Activated T-helper 17 cell treated with anti-CD3 and anti-CD28 coated beads, Interleukin-2, amount 50 U/mL, for 72 hours (primary cell): ENCODE measurements at places on chromosomes 1 and 21.

GRCh38 chr21:46023555-46023954 is 42.0 kb downstream of the COL6A1 start:
- no peak for ATAC-seq
- H3K27me3 ChIP-seq = peaks cover 18% of the 10 kb centered on the region
- H3K4me3 ChIP-seq = no peak overlapping the region
- no peak overlapping the region for H3K27ac ChIP-seq
- no peaks in the 10 kb centered on the region for H3K4me1 ChIP-seq

DNA sequence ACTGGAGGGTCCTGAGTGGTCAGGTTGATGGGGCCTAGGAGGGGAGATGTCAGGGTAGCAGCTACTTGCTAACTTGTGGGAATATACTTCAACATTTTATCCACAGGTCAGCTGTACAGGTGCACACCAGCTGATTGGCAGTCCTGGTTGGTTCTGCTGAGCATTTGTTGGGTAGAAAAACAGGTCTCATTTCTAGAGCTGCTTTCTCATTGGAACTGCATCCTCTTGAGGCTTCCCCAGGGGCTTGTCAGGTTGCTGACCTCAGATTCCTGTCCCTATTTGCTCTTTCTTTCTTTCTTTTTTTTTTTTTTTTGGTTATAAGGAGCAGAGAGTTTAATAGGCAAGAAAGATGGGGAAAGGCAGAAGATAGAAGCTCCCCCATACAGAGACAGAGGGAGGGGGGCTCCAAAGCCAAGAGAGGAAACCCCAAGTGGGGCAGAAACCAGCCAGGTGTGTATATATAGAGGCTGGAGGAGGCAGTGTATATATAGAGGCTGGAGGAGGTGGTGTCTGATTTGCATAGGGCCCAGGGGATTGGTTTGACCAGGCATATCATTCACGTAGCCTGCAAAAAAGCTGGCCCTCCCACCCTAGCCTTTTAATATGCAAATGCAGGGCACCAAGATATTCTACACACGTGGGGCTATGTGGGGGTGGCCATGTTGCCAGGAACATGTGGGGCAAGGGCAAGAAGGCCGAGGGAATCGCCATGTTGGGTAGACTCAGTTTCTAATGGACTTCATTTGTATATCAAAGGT is 57.3 kb upstream of the STUM start:
- H3K27me3 ChIP-seq = peaks cover 3% of the 10 kb centered on the region
- peaks cover 8% of the 10 kb centered on the region for H3K4me1 ChIP-seq
- no peak overlapping the region for H3K4me3 ChIP-seq
- no peak overlapping the region for H3K27ac ChIP-seq

DNA sequence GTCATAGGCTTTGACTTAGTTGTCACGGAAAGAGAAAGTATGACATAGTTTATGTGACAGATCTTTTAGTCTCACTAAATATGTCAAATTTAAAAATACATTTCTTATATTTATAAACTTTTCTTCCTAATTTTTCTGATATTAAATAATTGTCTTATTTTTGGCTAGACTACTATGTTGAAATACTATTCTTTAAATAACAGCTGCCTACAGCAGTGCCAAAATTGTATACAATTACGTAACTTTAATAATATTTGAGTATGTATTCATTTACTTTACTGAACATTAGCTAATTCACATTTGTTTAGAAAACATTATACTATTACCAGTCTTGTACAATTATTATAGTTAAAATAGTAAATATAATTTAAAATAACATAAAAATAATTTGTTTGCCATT is 137.4 kb downstream of the ADGRL4 start:
- ATAC-seq = no peak
- no peak overlapping the region for H3K27ac ChIP-seq
- H3K36me3 ChIP-seq = no peaks in the 10 kb centered on the region
- no peak overlapping the region for H3K4me3 ChIP-seq
- no peaks in the 10 kb centered on the region for H3K27me3 ChIP-seq

DNA sequence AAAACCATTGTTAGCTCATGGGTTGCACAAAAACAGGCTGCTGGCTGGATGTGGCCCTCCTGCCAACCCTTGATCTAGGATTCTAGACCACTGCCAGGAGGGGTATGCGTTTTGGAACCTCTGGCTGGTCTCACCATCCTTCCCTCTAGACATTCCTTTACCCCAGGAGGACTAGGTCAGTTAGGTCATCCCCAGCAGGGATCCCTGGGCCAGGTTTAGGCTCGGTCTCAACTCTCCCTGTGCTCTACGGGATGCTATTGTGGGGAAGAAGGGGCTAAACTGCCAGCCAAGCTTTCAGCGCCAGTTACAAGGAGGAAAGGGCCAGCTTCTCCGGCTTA is 22.7 kb downstream of the SLC2A1 start:
- no peaks in the 10 kb centered on the region for H3K27me3 ChIP-seq
- no peak for ATAC-seq

DNA sequence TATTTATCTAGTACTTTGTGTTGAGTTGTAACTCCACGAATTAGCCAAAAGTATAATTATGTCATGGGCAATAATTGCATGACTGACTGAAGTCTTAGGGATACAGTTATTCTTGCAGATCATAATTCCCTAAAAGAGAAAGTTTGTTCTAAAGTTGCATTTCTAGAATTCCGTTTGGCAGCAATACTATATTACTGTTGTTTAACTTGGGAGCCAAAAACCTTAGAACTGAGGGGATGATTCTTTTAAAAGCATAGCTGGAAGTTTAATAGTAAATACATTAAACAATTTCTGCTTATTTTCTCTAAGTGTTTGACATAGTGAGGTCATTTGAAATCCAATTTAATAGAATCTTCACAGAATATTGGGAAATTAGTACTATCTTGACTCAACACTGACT is 356.4 kb upstream of the ADAMTS5 start:
- H3K27ac ChIP-seq = no peak overlapping the region
- no peak for ATAC-seq
- no peak overlapping the region for H3K4me3 ChIP-seq
- H3K4me1 ChIP-seq = no peaks in the 10 kb centered on the region
- no peaks in the 10 kb centered on the region for H3K36me3 ChIP-seq

- H3K36me3 ChIP-seq = no peaks in the 10 kb centered on the region
- no peak overlapping the region for H3K4me3 ChIP-seq
- ATAC-seq = no peak
- no peaks in the 10 kb centered on the region for H3K27me3 ChIP-seq
These were observed 45.4 kb upstream of the LRP8 start for GRCh38 chr1:53373246-53373645.

DNA sequence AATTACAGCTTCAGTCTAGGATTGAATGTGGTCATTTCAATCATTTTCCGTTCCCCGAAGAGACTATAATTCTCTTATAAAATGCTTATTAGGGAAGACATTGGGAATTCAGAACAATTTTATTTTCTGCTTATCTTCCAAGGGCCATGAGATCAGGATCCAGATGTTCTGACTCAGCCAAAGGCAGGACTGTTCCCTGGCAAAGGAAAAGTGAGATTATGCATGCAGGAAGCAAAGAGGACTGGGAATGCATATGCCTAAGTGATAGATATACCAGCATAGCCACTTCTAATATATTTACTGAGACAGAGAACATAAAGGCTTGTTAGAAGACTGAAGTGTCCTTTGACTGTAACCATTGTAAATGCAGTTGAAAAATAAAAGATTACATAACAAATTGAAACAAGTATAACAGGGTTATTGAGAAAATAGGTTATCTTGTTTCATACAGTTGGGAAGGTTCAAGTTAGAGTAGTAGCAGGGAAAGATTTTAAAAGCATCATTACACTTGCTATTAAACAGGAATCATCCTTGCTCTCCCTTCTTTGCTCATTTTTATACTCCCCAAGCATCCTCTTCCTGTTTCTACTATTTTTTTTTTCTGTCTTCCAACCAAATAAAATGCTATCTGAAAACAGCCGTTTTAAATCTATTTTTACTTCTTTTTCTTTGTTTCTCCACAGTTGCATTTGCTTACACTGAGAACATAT is 439.6 kb upstream of the ADAMTS5 start:
- H3K4me3 ChIP-seq = no peak overlapping the region
- H3K27ac ChIP-seq = no peak overlapping the region
- no peak for ATAC-seq
- no peaks in the 10 kb centered on the region for H3K4me1 ChIP-seq

DNA sequence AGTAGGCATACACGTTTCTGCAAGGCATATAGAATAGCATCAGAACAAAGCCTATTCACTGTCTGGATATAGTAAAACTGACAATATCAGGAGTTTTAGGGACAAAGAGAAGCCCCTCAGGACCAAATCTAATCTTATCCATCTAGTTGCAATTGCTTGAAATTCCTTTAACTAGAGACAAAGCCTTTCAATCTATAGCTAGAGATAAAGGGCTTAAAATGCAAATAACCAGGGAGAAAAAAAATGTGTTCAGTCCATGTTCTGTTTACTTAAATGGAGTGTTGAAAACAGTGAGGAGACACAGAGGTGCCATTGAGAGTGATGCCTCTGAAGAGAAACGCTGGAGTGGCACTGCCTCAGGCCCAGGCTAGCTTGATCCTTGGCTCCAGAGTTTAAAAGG is 286.1 kb downstream of the DPYD start:
- H3K4me3 ChIP-seq = no peak overlapping the region
- no peaks in the 10 kb centered on the region for H3K4me1 ChIP-seq
- peaks cover 6% of the 10 kb centered on the region for H3K36me3 ChIP-seq
- no peak for ATAC-seq

DNA sequence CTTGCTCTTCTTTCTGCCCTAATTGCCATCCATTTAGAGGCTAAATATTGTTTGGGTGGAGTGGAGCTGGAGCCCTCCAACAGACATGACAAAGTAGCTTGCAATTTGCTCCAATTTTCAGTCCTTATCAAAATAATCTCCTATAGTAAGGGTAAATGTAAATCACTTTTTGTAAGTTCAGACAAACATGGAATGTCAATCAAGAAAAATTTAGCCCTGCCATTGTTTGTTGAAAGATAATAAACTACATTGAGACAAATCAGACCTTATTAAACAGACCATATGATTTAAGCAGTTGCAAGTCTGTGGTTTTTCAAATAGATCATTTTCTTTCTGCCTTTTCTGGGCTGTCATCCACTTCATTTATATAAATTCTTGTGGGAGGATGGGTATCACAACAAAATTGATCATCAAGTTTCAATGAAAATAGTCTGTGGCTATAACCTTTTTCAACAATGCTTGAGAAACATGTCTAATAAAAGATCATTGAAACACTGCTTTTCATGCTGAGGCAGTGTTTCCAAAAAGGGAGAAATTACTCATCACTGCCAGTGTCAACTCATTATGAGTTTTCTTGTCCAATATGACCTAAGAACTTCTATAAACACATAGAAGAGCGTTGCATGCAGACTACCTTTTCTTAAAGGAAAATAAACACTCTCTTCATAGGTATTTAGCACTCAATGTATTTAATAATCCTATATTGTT is 1152.0 kb upstream of the B3GALT2 start:
- H3K27me3 ChIP-seq = no peaks in the 10 kb centered on the region
- no peak overlapping the region for H3K4me3 ChIP-seq
- peak; percentile 89 for ATAC-seq
- H3K4me1 ChIP-seq = peaks cover 8% of the 10 kb centered on the region

- ATAC-seq = no peak
- H3K36me3 ChIP-seq = no peaks in the 10 kb centered on the region
- H3K27ac ChIP-seq = no peak overlapping the region
- no peak overlapping the region for H3K4me3 ChIP-seq
- no peaks in the 10 kb centered on the region for H3K27me3 ChIP-seq
- H3K4me1 ChIP-seq = no peaks in the 10 kb centered on the region
These were observed 276.8 kb downstream of the TBX15 start for GRCh38 chr1:118711356-118711755.

DNA sequence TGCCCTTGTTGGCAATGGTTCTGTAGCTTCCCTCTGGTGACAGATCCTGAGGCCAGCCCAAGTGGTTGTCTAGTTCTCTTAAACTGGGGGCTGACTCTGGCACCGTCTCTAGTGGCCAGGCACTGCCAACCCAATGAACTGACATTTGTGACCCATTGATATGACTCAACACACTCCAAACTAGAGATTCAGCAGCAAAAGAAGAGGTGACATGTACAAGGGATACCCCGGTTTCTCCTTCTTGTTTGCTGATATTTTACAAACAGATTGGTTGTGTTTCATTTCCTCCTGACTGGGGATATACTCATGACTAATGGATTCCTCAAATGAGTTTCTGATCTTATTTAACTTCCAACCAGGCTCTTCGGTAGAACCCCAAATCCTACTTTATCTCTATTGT is 65.9 kb upstream of the DNAJC6 start:
- no peaks in the 10 kb centered on the region for H3K4me1 ChIP-seq
- no peak overlapping the region for H3K4me3 ChIP-seq
- H3K36me3 ChIP-seq = no peaks in the 10 kb centered on the region
- ATAC-seq = peak; percentile 56
- H3K27ac ChIP-seq = no peak overlapping the region

DNA sequence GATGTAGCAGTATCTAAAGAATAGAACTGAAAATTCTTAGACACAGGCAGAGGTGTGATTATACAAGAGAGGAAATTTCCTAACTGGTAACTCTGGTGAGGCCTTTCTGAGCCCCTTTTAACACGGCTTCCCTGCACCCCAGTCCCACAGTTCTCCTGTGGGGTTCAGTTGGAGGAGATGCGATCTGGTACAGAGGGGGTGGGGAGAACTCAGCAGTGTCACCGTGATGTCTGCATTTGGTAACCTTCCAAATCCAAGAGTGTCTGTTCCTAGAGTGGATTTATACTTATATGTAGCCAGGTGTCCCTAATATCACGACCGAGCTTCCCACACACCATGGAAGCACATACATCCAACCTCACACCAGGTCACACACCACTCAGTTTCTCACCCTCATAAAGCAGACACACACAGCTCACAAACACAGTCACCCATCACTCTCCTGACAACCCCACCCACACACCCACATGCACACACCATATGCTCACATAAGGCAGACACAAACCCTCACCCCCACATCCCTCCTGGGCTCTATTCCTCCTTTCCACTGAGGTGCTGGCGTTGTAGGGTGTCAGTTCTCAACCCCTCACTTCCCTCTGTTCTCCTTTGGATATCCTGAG is 48.5 kb downstream of the RHBG start:
- peaks cover 24% of the 10 kb centered on the region for H3K27me3 ChIP-seq
- ATAC-seq = no peak
- H3K4me1 ChIP-seq = peaks cover 9% of the 10 kb centered on the region
- no peak overlapping the region for H3K4me3 ChIP-seq

- no peak overlapping the region for H3K27ac ChIP-seq
- H3K27me3 ChIP-seq = peaks cover 6% of the 10 kb centered on the region
- H3K4me1 ChIP-seq = no peaks in the 10 kb centered on the region
These were observed 530 bp upstream of the TIPRL start for GRCh38 chr1:168178227-168178637.

DNA sequence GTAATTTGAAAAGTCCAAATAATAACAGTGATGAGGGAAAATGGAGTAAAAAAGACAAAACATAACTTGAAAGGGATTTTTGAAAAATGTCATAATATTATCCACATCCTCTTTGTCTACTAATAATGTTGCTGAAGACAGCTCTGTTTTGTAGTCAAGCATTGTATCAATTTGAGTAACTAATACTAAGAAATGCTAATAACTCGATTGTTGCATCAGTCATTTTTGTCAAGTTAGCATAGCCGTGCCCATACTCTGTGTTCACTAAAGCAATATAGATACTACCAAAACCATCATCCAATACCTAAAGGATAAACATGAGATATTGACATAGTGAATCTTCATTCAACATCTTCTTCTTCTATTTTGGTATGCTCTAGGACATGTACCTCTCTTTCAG is 17.3 kb downstream of the PDC start:
- no peaks in the 10 kb centered on the region for H3K27me3 ChIP-seq
- no peak overlapping the region for H3K4me3 ChIP-seq
- no peak overlapping the region for H3K27ac ChIP-seq

- no peak for ATAC-seq
- no peak overlapping the region for H3K27ac ChIP-seq
- H3K4me1 ChIP-seq = no peaks in the 10 kb centered on the region
- H3K27me3 ChIP-seq = no peaks in the 10 kb centered on the region
- H3K36me3 ChIP-seq = no peaks in the 10 kb centered on the region
These were observed 302.7 kb downstream of the GRIK1 start for GRCh38 chr21:29637134-29637533.
